Activated CD4-positive, CD25-positive, alpha-beta regulatory T cell (primary cell): ENCODE measurements at places on chromosomes 12 and 14.

- no peak for DNase-seq
Observed at GRCh38 chr14:55976655-55977054, 141.6 kb upstream of the PELI2 start.

GRCh38 chr14:73457041-73457923 is 1.1 kb downstream of the NUMB start:
- no peak for DNase-seq

- no peak for DNase-seq
Observed at GRCh38 chr12:46260124-46260912, 8.5 kb downstream of the SLC38A1 start.

DNA sequence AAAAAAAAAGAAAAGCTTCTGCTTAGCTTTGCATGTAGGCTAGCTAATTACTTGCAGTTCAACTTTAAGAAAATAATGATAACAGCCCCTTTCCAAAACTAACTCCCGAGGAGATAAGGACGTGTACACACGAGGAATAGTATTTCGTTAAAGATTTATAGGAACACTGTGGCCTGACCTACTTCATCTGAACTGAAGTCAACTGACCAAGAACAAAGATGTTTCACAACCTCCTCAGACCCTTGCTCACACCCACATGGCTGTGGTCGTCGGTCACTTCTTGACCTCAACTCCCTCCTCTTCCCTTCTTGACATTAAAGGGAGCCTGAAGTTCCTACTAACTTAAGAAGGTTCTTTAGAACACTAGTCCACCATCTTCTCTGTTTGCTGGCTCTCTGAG is 25.3 kb upstream of the FAM181A start:
- DNase-seq = no peak

- no peak for DNase-seq
Observed at GRCh38 chr12:93624595-93625294, 52.3 kb downstream of the SOCS2 start.

- DNase-seq = no peak
Observed at GRCh38 chr14:51676549-51676948, 24.8 kb downstream of the FRMD6 start.

GRCh38 chr12:42884116-42884515 is 294.6 kb upstream of the PRICKLE1 start:
- DNase-seq = no peak

- DNase-seq = peak; percentile 42
Observed at GRCh38 chr12:11500188-11500860, 105.0 kb upstream of the PRB2 start.

DNA sequence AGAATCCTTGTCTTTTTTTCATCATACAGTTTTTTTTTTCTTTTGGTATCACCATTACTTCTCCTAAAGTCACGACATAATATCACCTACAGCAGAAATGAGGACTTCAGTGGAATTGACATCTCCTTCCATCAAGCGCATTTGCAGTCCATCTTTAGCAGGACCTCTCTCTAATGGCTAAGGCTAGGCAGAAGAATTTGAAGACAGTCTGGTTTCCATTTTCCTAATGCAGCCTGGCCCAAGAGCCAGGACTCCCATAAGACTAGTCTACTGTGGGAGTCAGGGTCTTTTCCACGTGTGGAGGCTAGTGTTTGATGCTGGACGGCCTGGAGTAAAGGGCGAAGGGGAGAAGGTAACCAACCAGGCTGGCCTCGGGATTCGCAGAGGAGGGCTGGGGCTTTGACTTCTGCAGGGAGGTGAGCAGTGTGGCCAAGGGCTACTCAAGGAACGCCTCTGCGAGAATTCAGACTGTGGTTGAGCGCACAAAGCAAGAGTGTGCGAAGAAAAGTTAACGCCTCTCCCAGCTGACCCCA is 769 bp upstream of the ZNF740 start:
- DNase-seq = no peak

- DNase-seq = no peak
Observed at GRCh38 chr14:102931580-102932285, 9.3 kb downstream of the AMN start.

GRCh38 chr12:43480591-43480990 is 71.4 kb downstream of the ADAMTS20 start:
- no peak for DNase-seq

DNA sequence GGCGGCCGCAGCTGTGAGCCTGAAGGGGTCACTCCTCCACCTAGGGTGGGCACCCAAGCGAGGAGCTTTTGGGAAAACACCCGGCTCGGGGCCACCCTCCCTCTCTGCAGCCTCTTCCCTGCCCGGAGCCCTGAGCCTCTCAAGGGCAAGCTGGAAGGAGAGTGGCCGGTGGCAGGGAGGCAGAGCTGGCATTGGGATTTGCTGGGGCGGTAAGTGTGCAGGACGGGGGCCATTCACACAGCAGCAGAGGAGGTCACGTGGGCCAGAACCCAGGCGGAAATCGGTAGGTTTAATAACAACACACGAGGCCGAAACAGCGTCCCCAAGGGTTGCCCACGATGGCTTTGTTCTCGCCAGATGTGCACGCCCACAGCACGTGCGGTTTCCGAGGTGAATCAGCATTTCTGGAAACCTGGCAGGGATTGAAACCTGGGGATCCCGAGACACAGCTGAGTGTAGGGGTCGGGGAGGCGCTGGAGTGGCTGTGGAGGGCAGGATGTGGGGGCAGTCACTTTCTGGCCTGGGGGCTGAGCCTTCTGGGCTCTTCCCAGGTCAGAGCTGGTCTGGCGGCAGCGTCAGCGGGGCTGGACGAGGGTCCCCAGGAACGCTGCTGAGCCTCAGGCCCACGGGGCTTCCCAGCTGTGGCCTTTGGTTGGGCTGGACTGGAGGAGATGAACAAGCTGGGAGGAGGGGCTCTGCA is 23.5 kb downstream of the NOC4L start:
- DNase-seq = no peak

- DNase-seq = no peak
Observed at GRCh38 chr12:67910360-67911274, 78.6 kb upstream of the IFNG-AS1 start.

GRCh38 chr12:92953747-92954146 is 24.7 kb upstream of the EEA1 start:
- no peak for DNase-seq

DNA sequence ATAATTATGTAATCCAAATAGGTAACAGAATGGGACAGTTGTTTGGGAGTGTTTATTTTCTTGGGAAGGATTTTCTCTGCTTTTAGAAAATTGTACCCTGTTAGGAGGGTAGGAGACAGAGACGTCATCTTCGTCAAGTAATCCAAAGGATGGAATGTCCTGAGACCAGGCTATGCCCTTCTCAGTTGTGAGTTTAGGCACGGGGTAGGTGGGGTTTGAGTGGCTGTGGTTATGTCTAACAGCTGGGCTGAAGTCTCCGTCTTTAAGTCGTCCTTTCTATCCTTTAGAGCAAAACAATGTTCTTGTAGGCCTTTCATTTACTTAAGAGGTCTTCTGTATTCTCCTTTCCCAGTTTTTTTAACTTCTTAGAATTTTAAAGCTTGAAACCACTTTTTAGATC is 5.7 kb downstream of the SOCS2 start:
- DNase-seq = no peak

- DNase-seq = no peak
Observed at GRCh38 chr12:113664224-113664681, 192.6 kb upstream of the LHX5 start.

DNA sequence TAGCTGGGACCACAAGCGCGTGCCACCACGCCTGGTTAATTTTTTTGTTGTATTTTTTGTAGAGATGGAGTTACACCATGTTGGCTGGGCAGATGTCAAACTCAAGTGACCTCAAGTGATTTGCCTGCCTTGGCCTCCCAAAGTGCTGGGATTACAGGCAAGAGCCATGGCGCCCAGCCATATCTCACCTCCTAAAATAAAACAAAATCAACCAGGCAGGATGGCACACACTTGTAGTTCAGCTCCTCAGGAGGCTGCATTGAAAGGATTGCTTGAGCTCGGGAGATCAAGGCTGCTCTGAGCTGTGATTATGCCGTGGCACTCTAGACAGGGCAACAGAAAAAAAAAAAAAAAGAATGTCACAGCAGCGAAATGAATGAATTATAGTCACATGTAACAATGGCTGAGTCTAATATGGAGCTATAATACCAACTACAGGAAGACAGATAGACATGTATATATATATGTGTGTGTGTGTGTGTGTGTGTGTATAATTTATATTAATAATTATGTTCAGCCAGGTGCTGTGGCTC is 19.3 kb upstream of the TMEM120B start:
- no peak for DNase-seq

- DNase-seq = no peak
Observed at GRCh38 chr12:97781342-97781741, 318.7 kb downstream of the RMST start.

DNA sequence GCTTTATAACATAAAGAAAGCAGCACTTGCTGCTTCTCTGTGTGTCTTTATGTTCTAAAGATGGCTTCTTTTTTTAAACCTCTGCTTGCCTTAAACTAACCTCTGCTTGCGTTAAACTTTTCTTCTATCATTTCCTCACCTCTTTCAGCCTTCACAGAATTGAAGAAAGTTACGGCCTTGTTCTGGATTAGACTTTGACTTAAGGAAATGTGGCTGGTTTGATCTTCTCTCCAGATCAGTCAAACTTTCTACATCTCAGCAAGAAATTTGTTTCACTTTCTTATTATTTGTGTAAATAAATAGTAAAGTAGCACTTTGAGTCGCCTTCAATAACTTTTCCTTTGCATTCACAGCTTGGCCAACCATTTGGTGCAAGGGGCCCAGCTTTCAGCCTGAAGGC is 64.2 kb downstream of the CMAS start:
- DNase-seq = no peak

DNA sequence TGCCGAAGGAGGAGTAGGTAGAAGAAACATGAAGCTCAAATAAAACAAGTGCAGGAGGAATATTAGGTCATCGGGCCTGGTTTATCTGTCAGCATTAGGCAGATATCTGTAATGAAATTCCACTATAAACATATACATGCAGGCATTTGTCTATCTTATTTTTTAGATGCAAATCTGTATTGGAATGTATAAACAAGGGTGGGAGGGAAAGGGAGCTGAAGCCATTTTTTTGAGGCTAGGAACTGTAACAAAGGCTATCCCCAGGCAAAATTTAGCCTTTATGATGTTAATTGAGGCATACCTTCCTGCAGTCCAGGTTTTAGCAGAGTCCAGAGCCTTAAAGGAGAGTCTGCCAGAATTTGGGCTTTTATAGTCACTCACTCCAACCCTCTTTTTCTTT is 72.5 kb downstream of the PHLDA1 start:
- DNase-seq = no peak

- DNase-seq = no peak
Observed at GRCh38 chr14:60250257-60251035, 1.4 kb downstream of the PPM1A start.

GRCh38 chr12:53508534-53509170 is 1.4 kb upstream of the NPFF start:
- peak; percentile 58 for DNase-seq
